NCI-H2171 (cell line): ENCODE measurements at places on chromosomes 7 and 10.

DNA sequence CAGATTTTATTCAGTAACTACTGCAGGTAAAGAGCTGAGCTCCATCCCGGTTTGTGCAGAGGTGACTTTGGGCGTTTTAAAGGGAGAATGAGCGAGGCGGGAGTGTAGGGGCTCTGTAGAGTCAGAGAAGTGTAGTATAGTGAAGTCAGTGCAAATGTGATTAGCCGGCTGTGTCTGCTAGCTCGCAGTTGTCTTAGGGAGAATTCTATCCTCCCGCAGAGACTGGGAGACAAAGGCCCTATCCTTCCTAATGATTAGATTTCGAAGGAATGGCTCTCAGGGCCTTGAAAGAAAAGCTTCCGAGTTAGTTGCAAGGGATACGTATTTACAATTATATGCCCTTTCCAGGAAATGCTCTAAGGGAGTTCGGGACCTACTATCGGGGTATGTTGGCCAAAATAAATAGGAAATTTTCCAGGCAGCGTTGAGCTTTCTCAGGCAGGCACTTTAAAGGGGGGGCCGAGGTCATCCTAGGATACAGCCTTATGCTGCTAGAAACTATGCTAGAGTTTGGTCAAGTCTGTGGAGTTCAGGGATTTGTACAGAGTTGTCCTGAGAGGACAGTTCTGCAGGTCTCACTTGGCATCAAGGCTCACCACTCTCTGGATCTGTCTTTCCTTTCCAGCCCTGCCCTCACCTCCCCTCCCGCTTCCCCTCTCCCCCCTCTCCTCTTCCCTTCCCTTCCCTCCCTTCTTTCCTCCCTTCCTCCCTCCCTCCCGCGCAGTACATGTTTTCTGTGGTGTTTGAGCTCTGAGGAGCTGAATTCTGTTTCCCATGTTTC, 825 bp downstream of the MRPL32 start:
- DNase-seq = no peak

DNA sequence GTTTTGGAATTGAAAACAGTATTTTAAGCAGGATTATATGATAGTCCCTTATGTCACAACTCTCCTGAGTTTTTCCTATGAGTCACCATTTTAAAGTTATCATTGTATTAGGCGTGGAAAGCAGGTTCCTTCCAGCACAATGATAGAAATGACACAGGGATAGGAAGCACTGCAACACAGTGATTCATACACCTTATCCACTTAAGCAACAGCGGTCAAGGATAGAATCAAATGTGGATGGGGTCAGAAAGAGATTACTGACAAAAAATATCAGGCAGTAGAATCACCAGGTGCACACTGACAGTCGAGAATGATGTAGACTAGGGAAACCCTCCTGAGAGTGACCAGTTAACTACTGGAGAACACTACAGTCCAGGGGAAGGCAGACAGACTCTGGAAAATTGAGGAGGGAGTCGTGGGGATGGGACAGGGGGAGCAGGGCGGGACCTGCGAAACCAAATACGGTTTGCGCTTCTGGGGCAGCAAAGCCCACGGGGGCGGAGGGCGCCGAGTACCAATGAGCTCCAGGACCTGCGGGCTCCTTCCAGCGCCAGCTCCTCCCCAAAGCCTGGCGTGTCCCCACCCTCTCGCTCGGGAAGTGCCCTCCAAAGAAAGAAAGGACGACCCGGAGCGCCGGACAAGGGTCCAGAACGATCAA, 479 bp downstream of the PNPLA8 start:
- DNase-seq = peak; percentile 81

DNA sequence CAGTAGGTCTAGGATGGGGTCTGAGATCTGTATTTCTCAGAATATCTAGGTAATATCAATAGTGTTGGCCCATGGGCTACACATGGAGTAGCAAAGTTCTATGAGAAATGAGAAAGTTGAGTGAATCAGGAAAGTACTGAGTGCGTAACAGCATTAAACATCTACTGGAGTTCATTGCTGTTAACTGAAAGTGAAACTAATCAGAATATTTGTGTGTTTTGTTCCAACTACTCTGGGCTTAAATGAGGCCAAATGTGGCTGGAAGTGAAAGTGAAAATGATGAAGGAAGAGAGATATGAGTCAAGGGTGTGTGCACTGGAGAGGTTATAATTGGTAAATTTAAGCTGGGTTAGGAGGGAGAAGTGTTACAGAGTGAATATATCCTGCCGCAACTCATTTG, 46.5 kb downstream of the TMEM106B start:
- no peak for DNase-seq

GRCh38 chr7:18849130-18849529, 268.3 kb downstream of the TWIST1 start:
- DNase-seq = no peak

DNA sequence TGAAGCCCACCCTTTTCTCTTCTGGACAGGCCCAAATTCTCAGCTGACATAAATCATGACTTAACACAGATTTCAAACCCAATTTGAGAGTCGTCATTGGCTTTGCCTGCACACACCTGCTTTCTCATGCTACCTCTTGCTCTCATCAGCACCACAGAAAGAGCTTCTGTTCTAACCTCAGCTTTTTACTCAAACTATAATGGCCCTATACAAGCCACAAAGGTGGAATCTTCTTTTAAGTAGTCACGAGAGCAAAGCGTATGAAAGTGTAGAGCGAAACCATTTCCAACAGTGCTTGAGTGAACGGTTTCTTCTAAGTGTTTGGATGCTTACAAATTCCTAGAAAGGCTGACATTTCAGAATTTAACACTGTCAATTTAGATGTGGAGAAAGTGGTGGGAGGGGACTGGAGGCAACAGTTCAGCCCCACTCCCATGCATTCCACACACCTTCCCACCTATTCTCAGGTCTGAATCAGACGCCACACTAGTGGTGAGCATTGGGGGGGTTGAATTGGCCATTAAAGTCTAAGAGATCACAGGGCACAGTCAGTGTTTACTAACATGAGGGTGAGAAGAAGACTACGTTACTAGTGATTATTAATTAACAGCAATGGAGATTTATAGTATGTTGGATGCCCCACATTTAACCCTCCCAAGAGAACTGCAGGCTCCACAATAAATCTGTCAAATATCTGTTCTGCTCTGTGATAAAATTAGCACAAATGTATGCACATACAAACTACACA, 114.0 kb downstream of the PRKCQ start:
- no peak for DNase-seq

GRCh38 chr10:130195746-130196294, 59.6 kb downstream of the GLRX3 start:
- DNase-seq = no peak

DNA sequence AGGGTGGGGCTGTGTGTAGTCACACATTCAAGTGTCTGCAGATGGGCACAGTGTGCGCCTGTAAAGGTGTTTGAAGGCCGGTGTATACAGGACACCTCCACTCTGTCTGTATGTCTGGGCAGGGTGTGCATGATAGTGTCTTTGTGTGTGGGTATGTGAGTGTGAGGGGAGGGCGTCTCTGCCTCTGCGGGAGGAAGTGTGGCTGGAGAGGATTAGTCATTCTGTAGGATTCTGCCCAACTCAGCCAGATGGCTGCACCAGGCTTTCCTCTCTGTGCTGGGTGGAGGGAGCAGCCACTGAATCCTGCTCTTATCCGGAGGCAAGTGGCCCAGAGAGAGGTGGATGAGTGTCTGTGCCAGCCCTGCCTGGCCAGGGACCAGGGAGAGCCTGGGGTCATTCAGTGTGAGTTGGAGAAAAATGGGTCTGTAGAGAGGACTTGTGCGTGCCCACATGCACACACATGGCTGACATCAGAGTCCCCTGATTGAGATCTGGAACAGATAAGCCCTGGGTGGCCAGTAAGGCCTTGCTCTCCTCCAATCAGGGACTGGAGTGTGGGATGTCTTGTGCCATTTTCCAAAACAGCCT, 1.7 kb downstream of the SFXN3 start:
- DNase-seq = no peak

- no peak for DNase-seq
These were observed 36.5 kb upstream of the TMEM140 start for GRCh38 chr7:135111379-135111778.

GRCh38 chr7:75559355-75559975, 67.3 kb downstream of the SPDYE5 start:
- no peak for DNase-seq

- no peak for DNase-seq
These were observed 18.5 kb downstream of the CSGALNACT2 start for GRCh38 chr10:43156590-43157341.

- DNase-seq = no peak
These were observed 1358.9 kb upstream of the LRRTM3 start for GRCh38 chr10:65566906-65567305.

- no peak for DNase-seq
These were observed 22.4 kb downstream of the SLC25A13 start for GRCh38 chr7:96299496-96299895.

DNA sequence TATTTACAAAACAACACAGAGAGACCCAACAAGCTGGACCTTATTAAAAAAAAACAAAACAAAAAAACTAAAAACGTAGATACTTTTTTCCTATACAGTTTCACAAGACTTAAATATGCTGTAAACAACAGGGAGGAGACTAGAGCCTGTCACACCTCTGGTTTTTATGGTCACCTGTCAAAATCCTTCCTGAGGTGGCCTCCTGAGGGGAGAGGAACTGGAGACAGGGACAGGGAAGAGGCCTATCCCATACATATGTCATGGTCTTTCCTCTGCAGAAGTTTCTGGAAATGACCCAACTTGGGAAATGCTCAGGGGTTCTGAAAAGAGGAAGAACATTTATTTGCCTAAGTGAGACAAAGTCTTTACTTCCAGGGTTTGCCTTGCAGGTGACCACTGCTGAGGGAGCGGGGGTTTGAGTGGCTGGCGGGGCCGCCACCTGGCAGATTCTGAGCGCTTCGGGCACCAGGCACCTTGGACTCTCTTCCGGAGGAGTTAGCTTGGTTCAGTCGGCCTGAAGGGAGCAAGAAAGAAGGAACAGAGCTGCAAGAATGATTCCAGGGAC, 18.3 kb downstream of the CPA1 start:
- no peak for DNase-seq

- DNase-seq = no peak
These were observed 70.9 kb upstream of the LOXL4 start for GRCh38 chr10:98338896-98339295.

- DNase-seq = no peak
These were observed 508.7 kb upstream of the SEMA3D start for GRCh38 chr7:85695533-85695932.

GRCh38 chr10:127310430-127310829, 114.0 kb upstream of the INSYN2A start:
- no peak for DNase-seq

DNA sequence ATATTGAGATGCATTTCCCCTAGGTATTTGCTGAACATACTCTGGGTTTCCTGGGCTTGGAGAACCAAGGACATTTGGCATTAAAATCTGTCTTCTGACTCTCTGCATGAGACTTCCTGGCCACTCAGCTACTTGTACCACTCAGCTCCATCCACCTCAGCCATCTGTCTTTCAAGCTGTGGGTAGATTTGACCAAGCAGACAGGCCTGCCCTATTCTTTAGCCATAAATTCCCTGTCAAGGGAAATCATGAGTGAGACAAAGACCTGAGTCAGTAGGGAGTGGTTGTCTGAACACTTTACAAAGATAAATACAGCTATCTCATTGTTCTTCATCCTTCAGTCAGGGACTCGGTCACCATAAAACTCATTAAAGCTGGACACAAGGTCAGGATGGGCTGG, 399.1 kb downstream of the GPAM start:
- DNase-seq = no peak

GRCh38 chr10:79048639-79049550, 19.9 kb upstream of the ZMIZ1 start:
- no peak for DNase-seq

DNA sequence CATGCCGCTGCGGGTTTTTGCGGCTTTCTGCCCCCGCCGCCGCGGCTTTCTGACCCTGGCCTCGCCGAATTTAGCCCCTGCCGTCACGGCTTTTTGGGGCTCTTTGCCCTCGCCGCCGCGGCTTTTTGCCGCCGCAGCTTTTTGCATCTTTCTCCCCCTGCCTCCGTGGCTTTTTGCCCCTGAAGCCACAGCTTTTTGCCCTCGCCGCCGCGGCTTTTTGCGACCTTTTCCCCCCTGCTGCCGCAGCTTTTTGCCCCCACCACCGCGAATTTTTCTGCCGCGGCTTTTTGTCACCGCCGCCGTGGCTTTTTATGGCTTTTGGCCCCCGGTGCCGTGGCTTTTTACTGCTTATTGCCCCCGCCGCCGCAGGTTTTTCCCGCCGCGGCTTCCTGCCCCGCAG, 636.5 kb downstream of the ZNF716 start:
- DNase-seq = no peak
